ENCODE measurements at places on chromosomes 7 and 10.
A peak's percentile ranks its signal among the peaks of the same experiment; 100 is the strongest.

DNA sequence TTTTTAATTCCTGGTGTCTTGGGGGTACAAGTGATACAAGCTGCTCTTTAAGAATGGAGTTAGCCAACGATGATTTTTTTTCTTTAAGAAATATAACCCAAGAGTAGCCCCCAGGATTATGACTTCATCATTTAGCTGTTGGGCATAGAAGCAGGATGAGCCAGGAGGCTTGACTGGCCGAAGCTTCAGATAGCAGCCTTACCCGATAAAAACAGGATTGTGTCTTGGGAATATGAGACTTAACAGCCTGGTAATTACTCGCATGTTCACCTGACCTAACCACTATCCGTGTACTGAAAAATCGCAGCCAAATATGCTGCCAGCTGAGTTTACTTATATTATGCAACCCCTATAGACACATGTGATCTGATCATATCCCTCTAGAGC is 346.0 kb upstream of the BMPER start:
- no peak for DNase-seq

- peak; percentile 46 for DNase-seq
Observed at GRCh38 chr7:3154881-3155494, 111.3 kb upstream of the CARD11 start.

- DNase-seq: no peak
Observed at GRCh38 chr10:75283078-75283670, 47.4 kb upstream of the COMTD1 start.

- DNase-seq: no peak
Observed at GRCh38 chr10:97891497-97892167, 42.0 kb downstream of the GOLGA7B start.

DNA sequence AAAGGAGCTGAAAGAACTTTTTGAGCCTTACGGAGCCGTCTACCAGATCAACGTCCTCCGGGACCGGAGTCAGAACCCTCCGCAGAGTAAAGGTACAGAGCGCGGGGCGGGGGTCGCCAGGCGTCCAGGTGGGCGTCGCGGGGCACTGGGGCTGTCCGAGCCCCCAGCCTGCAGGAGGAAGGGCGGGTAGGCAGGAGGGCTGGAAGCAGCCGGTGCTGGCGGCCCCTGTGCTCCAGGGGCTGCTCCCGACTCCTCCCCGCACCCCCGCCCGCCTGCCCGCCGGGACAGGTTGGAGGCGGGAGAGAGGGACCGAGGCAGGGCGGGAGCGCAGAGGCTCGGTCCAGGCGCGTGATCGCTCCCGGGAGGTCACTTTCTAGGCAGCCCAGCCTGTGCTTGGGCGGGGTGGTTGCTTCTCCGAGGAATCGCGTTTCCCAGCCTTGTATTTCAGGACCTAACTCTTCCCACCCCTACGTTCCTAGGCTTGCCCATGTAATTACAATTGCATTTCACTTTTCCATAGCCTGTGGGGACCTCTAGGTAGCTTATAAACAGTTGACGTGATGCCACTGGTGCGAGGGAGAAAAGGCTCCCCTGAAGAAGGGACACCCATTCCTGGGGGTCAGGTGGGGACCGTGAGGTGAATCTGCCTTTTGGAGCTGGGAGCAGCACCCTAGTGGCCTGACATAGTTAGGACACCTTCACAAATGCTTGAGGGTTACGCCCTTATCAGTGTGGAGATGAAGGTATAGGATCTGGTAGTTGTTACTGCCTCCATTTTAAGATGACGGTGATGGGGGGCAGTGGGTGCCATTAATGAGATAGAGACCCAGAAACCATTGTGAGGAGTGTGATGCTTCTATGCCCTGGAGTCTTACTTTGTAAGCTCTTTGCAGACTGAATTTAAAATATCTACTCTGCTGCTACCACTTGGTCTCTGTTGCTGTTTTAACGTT is 148.2 kb downstream of the CELF2 start:
- peak; percentile 55 for DNase-seq

GRCh38 chr10:110286841-110287240 is 17.9 kb downstream of the SMNDC1 start:
- no peak for DNase-seq

GRCh38 chr10:92590623-92591549 is 2.0 kb upstream of the KIF11 start:
- peak; percentile 8 for DNase-seq

- DNase-seq: no peak
Observed at GRCh38 chr10:27893358-27893954, 105.4 kb downstream of the ODAD2 start.

- DNase-seq: no peak
Observed at GRCh38 chr10:101721806-101722205, 26.8 kb upstream of the FBXW4 start.

DNA sequence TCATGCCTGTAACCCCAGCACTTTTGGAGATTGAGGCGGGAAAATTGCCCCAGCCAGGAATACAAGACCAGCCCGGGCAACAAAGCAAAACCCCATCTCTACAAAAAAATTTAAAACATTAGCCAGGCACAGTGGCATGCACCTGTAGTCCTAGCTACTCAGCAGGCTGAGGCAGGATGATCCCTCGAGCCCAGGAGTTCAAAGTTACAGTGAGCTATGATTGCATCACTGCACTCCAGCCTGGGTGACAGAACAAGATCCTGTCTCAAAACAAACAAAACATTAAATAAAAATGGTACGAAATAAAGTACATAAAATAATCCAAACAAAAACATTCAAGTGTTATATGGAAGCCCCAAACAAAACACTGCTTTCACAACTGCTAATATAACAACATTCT is 125.0 kb downstream of the SNX13 start:
- DNase-seq: no peak

- no peak for DNase-seq
Observed at GRCh38 chr7:128837521-128837921, 7.3 kb downstream of the FLNC start.

DNA sequence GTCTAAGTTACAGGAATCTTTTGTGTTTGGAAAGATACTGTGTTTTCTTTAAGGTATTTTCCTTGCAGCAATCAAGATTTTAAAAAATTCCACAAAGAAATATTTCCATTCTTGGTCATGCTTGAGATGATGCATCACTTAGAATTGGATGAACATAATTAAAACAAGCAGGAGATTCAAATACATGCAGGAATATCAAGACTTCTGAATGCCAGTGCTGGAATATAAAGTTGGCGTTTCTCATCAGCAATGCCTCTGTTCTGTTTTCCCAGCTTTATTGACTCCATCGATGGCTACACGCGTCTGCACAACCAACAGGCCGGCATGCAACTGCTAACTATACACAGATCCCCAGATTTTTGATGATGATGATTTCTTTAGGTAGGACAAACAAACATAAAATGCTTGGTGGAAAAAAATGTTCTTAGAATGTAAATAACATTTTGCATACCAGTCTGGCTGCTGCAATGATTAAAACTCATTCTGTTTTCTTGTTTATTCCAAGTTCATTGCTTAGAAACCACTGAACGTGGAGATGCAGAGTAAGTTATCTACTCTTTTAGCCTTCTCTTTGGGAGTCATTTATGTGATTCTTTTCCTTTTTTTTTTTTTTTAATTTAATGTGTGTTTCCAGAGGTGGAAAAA is 91.3 kb upstream of the FAM171A1 start:
- DNase-seq: no peak

DNA sequence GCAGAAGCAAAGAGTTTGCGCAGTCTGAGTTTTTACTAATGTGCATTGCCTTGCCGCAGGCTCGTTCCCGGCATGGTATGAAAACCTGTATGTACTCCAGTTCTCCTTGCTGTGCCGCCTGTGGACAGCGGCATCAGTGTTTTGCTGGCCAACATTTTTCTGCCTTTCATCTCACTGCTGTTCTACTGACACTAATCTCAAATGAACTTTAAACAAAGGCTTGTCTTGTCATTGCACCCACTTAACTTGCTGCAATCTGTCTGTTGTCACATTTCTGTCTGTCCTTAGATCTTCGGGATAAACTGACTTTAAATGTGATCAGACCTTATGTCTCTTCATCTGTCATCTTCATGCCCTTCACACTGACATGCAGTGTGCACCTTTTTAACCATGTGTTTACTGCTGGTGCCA is 71.7 kb upstream of the ZNRF2 start:
- DNase-seq: no peak

GRCh38 chr7:2517026-2517425 is 2.5 kb upstream of the LFNG start:
- no peak for DNase-seq

DNA sequence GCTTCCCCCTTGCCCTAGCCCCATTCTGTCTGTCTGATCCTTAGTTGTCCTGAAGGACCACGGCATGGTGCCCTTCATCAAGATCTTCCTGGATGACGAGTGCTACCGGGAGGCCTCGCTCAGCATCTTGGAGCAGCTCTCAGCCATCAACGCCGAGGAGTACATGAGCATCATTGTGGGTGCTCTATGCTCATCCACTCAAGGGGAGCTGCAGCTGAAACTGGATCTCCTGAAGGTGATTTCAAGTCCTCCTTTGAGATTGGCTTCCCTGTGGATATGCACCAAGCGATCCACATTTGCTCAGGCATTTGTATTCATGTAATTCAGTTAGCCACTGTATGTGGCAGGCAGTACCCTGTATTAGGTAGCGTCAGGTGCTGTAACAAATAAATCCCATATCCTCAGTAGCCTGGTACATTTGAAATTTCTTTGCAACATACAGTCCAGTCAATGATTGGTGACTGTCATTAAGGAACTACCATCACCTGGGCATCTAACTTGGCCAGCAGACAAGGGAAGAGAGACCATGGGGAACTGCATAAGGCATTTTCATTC is 51.2 kb downstream of the WDFY4 start:
- no peak for DNase-seq

- no peak for DNase-seq
Observed at GRCh38 chr10:69880301-69881081, 78.8 kb downstream of the COL13A1 start.

DNA sequence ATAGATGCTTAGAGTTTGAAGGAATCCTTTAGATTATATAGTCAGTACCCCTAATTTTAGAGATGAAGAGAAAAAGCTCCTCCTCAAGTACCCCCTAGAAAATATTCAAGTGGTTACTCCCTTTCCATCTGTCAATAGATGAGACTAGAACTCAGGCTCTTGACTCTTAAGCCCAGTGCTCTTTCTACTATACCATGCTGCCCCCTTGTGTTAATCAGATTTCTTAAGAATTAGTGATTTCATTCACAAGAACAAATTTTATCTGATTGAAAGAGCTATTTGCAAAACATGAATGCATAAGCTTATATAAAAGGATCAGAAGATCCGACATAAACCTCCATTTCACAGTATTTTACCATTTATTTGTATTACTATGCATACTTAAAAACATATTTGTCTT is 179.3 kb downstream of the TFEC start:
- no peak for DNase-seq

GRCh38 chr10:108957681-108958080 is 965.6 kb downstream of the XPNPEP1 start:
- DNase-seq: no peak

GRCh38 chr10:22605168-22605567 is 109.2 kb downstream of the PIP4K2A start:
- DNase-seq: no peak

DNA sequence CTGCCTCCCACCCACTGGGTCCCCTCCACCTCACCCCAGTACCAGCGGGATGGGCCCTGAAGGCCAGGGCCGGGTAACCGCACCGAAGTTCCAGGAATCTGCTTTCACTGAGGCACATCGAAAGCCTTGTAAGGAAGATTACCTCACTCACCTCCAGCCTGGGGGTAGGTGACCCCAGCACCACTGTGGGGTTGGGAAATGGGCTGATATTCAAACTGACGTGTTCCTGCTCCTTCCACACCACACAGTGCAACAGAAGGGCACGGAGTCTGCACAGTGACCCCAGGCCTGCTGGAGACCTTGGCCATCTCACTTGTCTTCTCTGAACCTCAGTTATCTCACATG is 29.8 kb downstream of the NPS start:
- no peak for DNase-seq

DNA sequence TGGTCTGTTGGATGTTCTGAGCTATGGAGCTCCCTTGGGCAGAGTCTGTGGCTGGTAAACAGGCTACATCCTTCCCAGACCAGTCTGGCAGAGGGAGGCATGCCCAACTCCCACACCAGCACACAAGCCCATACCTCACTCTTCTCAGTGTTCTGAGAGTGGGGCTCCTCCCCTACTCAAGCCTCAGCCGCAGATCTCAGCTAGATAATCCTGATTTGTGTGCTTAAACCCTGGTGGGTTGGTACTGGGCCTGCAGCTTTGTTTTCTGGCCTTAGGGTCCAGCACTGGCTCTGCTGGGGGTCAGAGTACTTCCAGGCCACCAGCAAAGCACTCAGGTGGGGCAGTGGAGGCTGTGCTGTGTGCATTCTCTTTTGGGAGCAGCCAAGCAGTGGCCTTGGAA is 70.4 kb downstream of the MGAM2 start:
- no peak for DNase-seq

- no peak for DNase-seq
Observed at GRCh38 chr7:69620063-69620462, 21.8 kb downstream of the AUTS2 start.

GRCh38 chr10:67327626-67328535 is 368.1 kb downstream of the CTNNA3 start:
- DNase-seq: no peak

DNA sequence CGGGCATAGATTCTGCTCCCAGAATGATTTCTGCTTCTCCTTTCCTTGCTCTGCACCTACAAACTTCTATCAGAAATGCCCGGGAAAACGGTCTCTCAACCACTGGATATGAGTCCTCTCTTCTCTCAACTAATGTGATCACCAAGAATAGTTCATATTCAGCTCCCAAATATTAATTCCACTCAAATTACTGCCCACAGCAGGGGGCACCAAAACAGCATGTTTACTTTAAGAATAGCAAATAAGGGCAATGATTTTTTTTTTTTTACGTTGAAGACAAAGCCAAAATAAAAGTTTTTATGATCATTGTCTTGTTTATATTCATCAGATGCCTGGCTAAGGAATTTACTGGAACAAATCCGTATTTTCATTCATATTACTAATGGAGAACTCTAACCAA is 94.9 kb upstream of the PRSS1 start:
- no peak for DNase-seq

GRCh38 chr10:60422809-60423208 is 33.1 kb upstream of the ANK3 start:
- DNase-seq: no peak

DNA sequence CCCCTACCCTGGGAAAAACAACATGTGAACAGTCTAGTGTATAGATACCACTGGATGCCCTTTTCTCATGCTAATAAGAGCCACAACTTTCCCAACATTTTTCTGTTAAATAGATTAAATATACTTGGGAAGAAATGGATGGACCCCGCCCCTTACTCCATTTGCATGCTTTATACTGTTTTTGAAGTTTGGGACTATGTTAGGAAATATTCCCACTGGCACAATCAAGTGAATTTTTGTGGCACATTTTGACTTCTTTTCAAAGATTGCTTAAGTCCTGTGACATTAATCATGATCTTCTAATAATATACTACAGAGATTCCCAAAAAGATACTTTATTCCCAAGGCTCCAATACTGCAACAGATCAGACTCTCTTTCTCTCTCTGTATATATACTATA is 216.6 kb downstream of the TWIST1 start:
- DNase-seq: no peak

DNA sequence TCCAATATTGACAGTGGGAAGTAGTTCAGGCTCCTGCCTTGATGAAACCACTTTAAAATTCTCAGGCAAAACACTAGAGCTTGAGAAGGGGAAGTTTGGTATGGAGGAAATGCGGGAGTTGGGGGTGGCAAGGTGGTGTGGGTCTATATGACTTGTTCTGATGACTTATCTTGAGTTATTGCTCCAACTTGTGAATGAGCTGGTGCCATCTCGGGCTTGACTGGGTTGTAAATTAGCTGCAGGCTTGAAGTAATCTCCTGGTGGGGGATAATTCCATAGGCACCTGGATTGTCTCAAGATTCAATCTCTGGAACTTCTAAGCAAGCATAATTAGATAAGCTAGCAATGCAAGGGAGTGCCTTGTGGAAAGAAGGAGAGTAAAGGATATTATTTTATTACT is 29.0 kb downstream of the MRPL32 start:
- no peak for DNase-seq

All from stimulated activated CD4-positive, alpha-beta T cell treated with anti-CD3 and anti-CD28 coated beads, Interleukin-4, amount 100 ng/mL, for 1 hour (primary cell).